ENCODE measurements at places on chromosomes 16 and 17.

DNA sequence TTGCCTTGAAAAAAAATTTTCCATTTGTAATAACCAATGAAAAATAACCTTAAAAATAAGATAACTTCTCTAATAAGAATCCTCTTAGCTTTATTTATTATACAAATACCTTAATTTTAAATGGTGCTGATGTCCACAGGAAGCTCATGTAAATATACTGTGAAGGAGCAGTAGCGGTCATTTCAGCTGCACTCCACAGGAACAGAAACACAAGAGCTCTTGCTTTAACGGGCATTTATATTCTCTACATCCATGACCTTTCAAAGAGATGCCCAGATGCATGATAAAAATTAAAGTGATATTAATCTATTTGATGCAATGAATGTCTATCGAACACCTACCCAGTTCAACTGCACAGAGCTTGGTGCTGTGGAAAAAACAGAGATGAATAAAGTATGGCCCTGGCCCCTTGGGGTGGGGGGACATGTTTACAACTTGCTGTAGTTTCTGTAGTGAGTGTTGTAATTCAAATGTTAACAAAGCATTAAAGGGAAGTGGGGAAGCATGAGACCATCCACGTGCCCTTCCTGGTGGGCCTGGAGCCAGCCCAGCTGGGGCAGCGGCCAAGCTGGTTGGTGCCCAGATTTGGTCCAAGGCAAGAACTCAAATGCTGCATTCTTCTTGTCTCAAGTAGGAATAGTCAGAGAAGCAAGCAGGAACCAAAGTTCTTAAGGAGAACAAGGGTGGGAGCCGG is 47.9 kb downstream of the IQCK start:
- no peak for DNase-seq

DNA sequence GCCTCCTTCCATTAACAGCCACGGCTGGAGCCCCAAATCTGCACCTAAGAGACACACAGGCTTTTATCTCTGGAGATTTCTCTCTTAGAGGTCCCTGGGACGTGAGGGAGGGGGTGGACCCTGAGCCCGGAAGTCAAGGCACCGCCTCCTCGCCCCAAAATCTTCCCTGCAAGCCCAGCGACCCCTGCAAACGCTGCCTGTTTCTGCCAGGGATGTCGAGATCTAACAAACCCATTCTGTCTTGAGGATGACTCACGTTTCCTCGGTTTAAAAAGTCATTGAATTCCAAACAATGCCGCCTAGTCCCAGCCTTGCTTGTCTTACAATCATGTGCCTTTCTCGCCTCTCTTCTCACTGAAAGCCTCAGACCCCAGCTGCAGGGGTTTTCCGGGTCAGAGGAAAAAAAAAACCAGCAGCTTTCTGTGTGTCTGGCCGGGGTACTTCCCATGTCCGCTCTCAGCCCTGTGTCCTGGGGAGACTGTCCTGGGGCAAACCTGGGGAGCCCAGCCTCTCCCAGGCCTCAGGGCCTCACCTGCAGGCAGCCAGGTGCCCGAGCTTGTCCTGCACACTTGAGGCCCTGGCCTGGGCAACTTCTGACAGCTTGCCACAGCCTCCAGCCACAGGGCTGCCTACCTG is 15.4 kb downstream of the ARL2BP start:
- DNase-seq: peak; percentile 67

- DNase-seq: no peak
Measured at GRCh38 chr17:63293323-63294075, 152.6 kb downstream of the CYB561 start.

GRCh38 chr16:71474864-71475263 is 12.8 kb upstream of the ZNF23 start:
- no peak for DNase-seq

DNA sequence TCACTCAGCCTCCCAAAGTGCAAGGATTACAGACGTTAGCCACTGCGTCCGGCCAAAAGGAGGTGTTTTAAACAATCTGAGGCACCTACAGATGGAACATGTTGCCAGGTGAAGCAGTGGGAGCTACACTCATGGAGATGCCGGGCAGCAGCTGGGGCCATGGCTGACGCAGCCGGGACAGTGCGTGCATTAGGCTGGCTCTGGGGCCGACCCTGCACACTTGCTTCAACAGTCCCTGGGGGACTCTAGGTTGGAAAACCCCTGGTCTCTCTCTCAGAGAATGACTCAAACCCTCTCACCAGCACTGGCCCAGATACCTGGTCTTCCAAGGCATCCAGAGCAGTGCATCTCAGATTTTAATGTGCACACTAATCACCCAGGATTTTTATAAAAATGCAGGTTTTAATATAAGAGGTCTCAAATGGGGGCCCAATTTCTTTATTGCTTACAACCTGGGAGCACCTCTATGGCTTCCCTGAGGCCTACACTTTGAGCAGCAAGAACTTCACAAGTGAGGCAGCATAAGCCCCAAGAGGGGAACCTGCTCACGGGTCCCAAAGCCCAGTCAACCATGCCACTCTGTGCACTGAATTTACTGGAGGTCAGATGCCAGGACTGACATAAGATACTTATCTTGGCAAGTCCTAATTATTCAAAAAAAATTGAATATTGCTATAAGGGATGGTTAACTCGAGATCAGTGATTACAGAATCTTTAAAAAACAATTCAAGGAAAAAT is 70.8 kb upstream of the TRAP1 start:
- DNase-seq: no peak

DNA sequence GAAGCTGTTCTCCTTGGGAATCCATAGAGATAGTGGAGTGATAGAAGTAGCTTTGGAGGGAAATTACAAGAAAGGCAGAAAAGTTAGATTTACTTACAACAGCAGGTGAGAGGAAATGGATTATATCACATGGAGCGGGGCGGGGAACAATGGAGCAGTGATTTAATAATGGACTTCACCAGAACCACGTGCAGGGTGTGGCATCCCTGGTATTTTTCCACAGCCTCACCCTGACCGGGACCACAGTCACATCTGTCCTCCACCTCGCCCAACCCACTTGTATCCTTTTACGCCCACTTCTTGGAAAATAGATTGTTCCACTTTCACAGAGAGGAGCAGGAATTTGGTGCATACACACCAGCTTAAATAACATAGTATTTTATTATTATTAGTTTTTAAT is 15.9 kb upstream of the CYB5B start:
- peak; percentile 29 for DNase-seq

DNA sequence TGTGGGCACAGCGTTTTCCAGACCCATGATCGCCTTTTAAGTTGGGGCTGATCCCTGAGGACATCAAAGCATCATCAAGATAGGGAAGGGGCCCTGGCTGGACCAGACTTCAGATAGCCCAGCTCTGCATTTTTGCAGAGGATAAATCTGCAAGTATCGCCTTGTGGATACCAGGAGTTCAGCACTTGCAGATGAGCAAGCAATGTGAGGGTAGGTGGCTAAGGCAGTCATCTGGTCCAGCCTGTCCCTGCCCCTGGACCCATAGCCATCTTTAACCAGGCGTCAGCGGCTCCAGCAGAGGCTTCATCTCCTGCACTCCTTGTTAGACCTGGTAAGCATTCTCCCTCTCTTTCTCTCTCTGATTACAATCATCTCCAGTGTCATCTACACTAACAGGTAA is 9.0 kb upstream of the MRPS23 start:
- no peak for DNase-seq

- no peak for DNase-seq
Measured at GRCh38 chr16:82634955-82635610, 8.3 kb downstream of the CDH13 start.

DNA sequence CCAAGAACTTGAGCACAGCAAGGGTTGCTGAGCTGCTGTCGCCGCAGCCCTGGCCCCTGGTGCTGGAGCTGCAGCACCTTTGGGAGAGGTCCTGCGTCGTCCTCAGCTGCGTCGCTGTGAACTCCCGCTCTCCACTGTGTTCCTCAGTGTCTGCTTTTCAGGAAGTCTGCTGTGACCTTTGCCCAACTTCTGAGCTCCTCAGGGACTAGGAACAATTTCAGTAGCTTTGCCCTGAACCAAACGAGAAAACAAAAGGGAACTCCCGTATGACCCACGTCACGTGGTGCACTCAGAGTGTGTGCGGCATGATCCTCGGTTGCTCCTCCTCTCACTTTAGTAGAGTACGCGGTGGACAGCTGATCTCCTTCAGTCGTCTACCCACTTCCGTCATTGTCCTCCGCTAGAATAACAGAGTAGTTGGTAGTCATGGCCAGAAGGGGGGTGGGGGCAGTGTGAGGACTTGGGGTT is 44.2 kb downstream of the WDR45B start:
- DNase-seq: no peak

GRCh38 chr17:42543190-42544079 is 7.4 kb downstream of the NAGLU start:
- no peak for DNase-seq

DNA sequence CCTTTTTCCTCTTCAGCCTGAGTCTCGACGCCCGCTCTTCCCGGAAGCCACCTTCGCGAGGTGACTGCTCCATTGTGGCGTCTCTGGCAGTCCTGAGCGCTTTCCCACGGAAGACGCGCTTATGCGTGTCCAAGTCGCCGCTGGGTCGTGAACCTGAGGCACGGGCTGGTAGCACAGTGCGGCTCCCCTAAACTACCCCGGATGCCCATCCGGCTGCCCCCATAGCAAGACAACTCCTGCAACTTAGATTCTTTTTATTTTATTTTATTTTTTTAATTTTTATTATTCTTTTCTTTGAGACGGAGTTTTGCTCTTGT is 2.1 kb upstream of the ESRP2 start:
- no peak for DNase-seq

DNA sequence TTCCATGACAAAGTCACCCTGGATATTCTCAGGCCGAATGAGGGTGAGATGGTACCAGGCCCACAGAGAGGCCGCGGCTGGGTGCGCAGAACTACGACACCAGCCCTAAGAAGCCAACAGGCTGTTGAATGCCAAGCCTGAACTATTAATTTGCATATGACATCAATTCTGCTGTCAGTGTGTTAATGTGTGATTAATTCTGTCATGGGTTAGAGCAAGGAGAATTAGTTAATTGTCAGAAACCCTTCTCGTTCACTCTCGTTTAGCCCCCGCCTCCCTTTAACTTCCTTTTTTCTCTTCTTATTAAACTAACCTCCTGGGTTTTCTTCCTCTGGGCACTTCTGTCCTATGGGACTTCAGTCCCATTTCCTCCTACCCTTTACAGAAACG is 123.4 kb downstream of the ZFHX3 start:
- DNase-seq: no peak

DNA sequence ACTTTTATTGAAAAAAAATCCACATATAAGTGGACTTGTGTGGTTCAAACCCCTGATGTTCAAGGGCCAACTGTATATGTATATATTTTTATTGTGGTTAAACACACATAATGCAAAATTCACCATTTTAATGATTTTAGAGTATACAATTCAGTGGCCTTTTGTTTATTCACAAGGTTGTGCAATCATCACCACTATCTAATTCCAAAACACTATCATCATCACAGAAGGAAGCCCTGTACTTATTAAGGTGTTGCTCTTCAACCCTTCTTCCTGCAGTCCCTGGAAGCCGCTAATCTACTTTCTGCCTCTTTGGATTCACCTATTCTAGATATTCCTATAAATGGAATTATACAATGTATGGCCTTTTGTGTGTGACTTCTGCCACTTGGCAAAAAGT is 23.0 kb downstream of the MAP2K6 start:
- no peak for DNase-seq
